Stimulated activated naive CD4-positive, alpha-beta T cell (primary cell): ENCODE measurements at places on chromosomes 6 and 20.

- no peak for DNase-seq
Measured at GRCh38 chr6:148775161-148775560, 28.3 kb downstream of the UST start.

- DNase-seq: no peak
Measured at GRCh38 chr6:117344444-117345291, 79.3 kb downstream of the VGLL2 start.

DNA sequence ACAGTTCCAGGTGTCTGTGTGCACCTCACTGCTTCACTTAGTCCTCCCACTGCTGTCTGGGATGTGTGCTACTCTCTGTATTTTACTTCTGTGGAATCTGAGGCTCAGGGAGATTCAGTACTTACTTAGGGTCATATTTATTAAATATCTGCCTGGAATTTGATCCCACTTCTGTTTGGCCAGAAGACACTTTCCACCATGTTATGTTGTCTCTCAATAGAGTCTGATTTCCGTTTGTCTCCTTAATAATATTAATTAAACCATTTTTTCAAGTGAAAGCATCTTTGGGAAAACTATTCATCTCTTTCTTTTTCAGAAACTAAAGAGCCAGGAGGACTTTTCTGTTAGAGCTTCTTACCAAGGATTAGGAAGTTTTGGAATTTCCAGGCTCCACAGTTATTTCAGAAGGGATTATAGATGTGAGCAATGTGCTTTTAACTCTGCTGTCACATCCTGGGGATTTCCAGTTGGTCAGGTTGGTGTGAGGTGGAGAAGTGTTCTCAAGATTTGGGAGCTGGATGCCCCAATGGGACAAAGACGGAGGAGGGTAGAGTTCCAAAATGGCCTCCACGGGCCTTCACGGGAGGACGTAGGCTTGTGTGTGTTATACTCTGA lies 156.8 kb upstream of the RALGAPA2 start:
- no peak for DNase-seq

DNA sequence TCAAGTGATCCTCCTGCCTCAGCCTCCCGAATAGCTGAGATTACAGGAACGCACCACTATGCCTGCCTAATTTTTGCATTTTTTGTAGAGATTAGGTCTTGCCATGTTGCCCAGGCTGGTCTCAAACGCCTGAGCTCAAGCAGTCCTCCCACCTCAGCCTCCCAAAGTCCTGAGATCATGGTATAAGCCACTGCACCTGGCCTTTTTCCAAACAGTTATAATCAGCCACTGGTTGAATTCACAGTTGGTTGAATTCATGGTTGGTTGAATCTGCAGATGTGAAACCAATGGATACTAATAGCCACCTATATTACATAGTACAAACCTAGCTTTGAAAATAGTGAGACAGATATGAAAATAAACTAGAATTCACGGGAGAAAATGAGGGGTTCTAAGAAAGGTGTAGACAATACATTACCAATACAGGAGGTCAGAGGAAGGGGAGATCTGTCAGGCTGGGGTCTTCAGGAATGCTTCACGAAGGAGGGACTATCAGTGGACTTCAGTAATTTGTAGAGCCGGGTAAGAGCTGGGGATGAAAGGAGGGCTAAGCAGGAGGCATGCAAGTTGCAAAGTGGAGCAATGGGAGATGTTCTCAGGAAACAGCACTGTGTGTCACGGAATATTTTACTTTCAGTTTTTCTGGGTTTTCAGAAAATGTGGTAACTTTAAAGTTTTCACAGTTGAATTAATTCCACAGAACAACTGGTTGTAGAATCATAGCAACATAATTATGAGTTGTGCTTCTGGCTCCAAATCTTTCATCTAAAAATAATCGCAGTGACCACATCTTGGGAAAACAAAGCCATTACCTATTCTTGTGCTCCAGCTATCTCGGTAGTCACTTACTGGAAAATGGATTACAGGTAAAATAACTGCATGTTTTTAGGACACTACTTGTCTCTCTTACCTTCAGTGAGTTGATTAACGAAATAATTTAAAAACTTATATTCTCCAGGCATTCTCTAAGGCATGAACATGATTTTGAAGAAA lies 12.9 kb upstream of the CEP85L start:
- DNase-seq: no peak

DNA sequence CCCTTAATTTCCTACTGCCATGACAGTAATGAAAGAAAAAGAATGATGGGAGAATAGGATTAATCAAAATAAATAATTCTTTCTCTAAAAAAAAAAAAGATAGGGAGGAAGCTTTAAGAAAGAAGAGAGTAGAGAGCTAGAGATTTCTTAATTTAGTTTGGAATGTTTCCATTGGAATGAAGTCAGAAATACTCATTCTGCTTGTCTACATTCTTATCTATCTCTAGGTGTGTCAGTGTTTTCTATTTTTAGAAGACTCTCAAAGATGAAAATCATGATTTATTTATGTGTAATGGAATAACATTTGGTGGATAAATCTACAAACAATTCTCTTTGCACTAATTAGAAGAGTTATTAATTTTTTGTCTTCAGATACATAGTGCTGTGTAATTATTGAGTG lies 38.0 kb upstream of the HIVEP1 start:
- DNase-seq: no peak

DNA sequence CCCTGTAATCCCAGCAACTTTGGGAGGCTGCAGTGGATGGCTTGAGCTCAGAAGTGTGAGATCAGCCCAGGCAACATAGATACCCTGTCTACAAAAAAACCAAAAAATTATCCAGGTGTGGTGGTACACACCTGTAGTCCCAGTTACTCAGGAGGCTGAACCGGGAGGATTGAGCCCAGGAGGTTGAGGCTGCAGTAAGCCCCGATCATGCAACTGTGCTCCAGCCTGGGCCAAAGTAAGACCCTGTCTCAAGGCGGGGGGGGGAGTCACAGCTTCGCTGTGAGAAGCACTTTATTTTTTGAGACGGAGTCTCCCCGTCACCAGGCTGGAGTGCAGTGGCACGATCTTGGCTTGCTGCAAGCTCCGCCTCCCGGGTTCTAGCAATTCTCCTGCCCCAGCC lies 54.2 kb downstream of the EZR start:
- no peak for DNase-seq

- no peak for DNase-seq
Measured at GRCh38 chr20:11229772-11230171, 556.0 kb upstream of the JAG1 start.

GRCh38 chr6:85383042-85383441 lies 66.8 kb upstream of the NT5E start:
- no peak for DNase-seq

- DNase-seq: no peak
Measured at GRCh38 chr6:159969921-159970320, 1.0 kb downstream of the IGF2R start.

DNA sequence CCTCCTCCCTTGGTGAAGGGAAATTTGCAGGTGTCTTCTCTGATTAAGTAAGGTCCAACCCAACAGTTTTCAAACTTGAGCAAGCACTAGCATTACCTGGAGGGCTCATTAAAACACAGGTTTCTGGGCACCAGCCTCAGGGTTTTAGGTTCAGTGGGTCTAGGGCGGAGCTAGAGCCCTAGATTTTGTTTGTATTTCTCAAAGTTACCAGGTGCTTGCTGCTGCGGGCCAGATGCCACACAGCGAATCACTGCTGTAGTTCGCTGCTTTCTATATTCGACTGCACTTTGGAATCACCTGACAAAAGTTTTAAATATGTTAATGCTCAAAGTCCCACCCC lies 869 bp downstream of the COL21A1 start:
- no peak for DNase-seq
